Activated CD4-positive, alpha-beta T cell treated with anti-CD3 and anti-CD28 coated beads for 48 hours (primary cell): ENCODE measurements at places on chromosomes 16 and 17.

GRCh38 chr16:31219154-31219741 is 2.3 kb upstream of the PYDC1 start:
- no peak for DNase-seq

- no peak for DNase-seq
Measured at GRCh38 chr16:30929167-30929566, 5.8 kb downstream of the FBXL19 start.

GRCh38 chr17:82649501-82650261 is 1.4 kb upstream of the WDR45B start:
- DNase-seq: no peak

DNA sequence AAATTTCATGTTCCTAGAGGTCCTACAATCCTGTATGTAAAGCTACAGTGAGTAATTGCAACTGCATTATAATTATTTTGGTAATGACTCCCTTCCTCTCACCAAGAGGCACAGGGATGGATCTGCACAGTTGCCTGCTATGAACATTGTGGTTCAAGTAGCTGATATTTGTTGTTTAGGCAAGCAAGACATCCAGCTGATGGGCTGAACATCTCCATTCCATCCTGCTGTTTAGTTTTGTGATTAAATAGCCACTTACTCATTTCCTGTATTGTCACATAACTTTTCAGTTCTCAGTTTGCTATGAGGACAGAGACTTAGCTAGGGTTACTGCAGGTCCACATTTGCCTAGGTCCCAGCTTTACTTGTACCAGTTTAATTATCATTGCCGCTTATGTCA is 181.2 kb upstream of the TBX2 start:
- no peak for DNase-seq

DNA sequence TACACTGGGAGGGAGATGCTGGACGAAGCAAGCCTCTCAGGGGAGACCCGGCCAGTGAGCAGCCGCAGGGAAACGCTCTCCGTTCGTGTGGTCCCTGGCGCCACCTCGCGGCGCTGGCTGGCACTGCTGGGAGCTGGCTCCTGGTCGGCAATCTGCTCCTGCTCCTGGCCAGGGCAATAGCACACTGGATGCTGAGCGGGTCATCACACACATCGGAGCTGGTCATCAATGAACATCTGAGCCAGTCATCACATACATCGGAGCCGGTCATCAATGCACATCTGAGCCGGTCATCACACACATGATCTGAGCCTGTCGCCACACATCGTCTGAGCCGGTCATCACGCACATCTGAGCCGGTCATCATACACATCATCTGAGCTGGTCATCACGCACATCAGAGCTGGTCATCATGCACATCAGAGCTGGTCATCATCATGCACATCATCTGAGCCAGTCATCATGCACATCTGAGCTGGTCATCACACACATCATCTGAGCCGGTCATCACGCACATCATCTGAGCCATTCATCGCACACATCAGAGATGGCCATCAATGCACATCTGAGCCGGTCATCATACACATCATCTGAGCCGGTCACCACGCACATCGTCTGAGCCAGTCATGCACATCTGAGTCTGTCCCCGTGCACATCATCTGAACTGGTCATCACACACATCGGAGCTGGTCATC is 217.3 kb downstream of the RBFOX3 start:
- DNase-seq: peak; percentile 84

DNA sequence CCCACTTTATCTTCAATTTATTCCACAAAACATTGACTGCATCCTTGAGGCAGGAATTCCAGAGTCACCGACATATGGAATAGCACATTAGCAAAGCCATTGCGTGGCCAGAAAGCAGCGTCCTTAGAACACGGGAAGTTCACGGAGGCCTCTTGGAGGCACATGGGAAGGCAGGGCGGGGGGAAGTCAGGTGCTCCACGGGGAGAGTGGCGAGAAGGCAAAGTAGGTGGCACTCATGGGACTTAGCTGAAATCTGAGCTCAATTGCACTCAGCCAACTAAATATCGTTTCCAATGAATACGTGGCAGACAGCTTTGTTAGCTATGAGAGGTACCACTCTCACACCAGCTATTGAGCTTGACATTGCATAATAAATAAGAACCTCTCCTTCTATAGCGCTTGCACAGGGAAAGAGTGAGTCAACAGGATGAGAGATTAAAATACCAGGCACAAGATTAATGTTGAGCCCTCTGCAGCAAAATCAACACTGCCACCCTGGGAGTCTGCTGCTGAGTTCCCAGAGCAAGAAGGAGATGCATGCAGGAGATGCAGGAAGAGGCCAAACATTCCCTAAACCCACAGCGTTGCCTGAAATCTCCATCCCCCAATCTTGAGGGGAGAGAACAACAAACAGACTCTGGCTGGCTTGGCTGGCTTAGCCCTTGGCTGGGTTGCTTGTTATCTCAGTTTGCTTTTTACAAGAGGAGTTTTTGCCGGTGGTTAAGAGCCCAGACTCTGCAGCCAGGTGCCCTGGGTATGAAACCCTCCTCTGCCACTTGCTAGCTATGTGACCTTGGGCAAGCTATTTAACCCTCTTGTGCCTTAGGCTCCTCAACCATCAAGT is 28.8 kb downstream of the ABCC12 start:
- DNase-seq: no peak

DNA sequence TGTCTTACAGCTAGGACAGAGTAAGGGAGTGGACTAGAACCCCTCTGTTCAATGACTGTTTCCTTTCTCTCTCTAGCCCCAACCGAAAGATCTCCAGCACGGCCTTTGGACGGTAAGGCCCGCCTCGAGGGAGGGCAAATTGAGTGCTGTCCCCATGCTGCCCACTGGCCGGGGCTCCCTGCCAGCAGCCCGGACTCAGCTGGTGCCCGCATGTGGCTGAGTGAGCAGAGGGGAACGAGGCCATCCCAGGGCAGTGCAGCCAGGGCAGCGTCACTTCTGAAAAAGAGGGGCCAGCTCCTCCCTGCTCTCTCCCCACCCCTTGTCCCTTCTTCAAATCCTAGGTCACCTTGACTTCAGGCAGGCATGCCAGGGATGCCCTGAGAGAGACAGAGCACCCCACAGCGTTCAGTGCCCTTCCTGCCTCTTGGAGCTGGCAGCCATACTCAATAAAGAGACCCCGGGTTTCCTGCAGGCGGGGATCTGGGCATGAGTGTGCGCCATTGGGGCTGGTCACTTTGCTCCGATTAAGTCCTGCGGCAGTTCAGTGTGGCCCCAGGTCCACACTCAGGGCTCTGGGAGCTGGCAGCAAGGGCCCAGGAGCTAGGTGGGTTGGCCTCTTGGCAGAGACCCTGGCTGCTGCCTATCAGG is 130.9 kb downstream of the RAB11FIP4 start:
- no peak for DNase-seq

- DNase-seq: peak; percentile 21
Measured at GRCh38 chr17:9290226-9290613, 268.9 kb downstream of the NTN1 start.

DNA sequence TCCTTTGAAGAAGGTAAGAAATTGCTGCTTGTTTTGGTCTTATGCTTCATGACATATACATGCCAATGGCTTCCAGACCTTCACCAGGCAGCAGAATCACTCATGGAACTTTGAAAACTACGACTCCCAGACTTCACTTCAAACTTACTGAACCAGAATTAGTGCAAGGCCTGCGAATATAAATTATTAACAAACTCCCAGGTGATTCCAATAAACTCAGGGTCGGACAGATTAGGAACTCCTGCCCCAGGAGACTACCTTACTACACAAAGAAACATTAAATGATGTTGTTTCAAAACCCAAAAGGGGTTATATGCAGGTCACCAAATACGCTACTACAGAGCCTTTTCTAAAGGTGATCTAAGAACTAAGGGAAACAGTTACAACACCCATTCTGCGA is 20.4 kb downstream of the PSME3IP1 start:
- no peak for DNase-seq

DNA sequence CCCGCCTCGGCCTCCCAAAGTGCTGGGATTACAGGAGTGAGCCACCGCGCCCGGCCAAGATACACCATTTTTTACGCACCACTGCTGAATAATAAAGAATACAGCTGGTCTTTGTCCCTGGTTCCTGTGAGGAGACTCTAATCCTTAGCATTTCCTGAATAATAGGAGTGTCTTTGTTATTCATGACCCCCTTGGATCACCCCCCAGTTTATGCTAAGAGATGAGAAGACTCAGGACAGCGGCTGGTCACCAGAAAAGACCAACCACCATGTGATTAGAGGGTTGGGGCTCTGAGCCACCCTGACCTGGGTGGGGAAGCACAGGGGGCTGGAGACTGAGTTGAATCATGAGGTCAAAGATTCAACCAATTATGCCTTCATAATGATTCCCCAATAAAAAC is 17.3 kb downstream of the PHLPP2 start:
- DNase-seq: no peak

- DNase-seq: no peak
Measured at GRCh38 chr17:35051183-35051578, 12.3 kb downstream of the RFFL start.

GRCh38 chr16:56916571-56917403 is 15.2 kb upstream of the HERPUD1 start:
- peak; percentile 34 for DNase-seq

DNA sequence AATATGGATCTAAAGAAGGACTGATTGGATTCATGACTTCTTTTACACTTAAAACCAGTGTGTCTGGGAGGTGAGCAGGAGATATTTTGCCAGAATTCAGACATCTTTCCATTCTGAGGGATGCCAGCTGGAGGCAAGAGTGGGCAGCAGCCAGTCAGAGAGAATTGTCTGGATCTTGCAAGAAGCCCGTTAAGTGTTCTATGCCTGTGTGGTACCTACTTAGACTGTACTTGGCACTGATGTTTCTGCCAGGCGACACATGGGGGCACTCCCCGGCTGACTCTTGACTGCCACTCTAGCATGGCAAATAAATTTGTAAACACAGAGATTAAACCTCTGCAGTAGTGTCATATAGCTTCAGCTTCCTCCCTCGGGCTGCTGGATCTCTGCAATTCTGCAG is 247.7 kb downstream of the UTP18 start:
- no peak for DNase-seq

- no peak for DNase-seq
Measured at GRCh38 chr16:751152-752006, 9.2 kb upstream of the MSLN start.

- DNase-seq: no peak
Measured at GRCh38 chr16:12026741-12027490, 50.4 kb downstream of the SNX29 start.

GRCh38 chr17:51180486-51180885 is 14.3 kb downstream of the NME2 start:
- no peak for DNase-seq

DNA sequence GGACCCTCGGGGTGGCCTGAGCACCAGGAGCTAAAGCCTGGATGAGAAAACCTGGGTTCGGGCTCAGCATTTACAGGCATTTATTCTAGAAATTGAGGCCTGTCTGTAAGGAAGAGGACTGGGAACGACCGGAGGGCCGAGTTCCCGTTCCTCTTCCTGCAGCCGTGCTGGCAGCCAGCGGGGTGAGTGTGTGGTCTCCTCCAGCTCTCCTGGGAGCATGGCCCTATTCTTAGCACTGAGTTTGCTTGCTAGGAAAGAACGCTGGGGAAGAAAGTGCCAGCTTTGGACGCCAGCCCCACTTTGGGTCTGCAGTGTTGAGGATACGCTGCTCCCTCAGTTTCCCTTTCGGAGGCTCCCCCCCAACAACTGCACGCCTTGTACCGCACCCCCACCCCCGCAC is 49.6 kb downstream of the MGAT5B start:
- no peak for DNase-seq

DNA sequence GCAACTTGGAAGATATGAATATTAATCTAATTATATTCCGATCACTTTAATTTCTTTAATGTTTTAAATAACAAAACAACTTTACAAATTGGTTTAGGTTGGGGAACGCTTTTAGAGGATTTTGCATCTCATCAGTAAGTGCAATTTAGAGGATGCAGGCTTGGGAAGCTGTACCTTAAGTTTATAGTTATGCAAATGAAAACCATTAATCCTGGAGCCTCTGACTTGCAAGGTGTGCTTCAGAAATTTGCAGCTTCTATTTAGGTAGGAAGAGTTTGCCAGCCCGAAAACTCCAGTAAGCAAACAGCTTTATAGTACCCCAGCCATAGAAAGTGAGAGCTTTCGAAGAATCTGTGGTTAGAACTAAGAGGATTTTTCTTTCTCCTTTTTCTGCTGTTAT is 547.0 kb downstream of the MAF start:
- no peak for DNase-seq

- no peak for DNase-seq
Measured at GRCh38 chr16:87821376-87822107, 47.8 kb downstream of the SLC7A5 start.

DNA sequence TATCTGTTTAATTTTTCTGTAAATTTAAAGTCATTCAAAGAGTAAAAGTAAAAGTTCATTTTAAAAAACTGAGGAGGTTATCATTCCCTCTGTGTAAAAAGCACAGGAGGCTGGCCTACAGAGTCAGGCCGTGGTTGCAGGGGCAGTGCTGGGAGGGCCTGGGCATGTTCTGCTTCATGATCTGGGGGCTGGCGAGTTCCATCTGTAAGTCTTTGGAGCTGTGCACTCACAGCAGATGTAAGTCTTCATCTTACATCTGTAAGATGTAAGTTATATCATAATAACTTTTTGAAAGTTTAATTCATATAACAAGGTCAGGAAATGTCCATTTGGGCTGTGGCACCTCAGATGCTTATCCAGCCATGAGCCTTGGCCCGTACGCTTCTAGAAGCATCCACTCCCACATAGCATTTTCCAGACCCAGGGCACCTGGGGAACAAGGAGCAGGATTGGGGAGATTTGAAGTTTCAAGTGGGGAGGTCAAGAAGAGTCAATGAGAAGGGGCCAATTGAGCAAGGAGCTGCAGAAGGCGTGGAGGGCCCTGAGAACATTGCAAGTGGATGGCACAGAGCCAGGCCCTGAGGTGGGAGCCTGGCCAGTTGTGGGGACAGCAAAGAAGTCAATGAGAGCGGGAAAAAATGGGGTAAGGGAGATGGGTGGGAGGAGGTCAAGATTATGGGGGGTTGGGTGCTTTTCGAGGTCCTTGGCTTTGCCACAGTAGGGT is 54.1 kb downstream of the TNFRSF13B start:
- no peak for DNase-seq

DNA sequence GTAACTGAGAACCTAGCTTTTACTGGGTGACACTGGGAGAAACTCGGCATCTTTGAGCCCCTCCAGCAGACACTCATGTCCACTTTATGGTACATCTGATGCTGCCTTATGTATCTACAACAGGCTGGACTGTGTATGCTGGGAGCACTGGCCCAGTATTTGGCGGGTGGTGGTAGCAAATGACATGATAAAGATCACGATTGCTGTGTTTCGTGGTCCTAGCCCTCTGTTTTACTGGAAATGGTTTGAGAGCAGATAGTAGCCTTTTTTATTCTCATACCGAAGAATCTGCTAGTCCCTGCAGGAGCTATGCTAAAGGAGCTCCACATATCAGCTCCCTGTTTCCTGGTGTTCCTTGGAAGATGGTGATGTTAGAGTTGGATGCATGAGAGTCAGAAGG is 150.3 kb downstream of the CCDC182 start:
- no peak for DNase-seq
